ENCODE measurements at places on chromosomes 7 and 10. TPM values are rescaled to one million over a fixed set of nuclear protein-coding genes. Genes with fewer than 3 reads are reported as not detected.

The MET gene
- polyA plus RNA-seq = 3.8 TPM

The PLA2G12B gene
- not detected for polyA plus RNA-seq

GRCh38 chr10:57141708-57142107, 780.6 kb upstream of the ZWINT start:
- no peak overlapping the region for H3K27ac ChIP-seq
- peaks cover 96% of the 10 kb centered on the region for H3K27me3 ChIP-seq
- peaks cover 10% of the 10 kb centered on the region for H3K36me3 ChIP-seq
- H3K4me1 ChIP-seq = no peaks in the 10 kb centered on the region

- H3K27me3 ChIP-seq = no peaks in the 10 kb centered on the region
- no peaks in the 10 kb centered on the region for H3K36me3 ChIP-seq
- no peak for DNase-seq
- peaks cover 23% of the 10 kb centered on the region for H3K4me1 ChIP-seq
- no peak overlapping the region for H3K27ac ChIP-seq
Measured at GRCh38 chr7:32502728-32503127, 7.4 kb downstream of the AVL9 start.

DNA sequence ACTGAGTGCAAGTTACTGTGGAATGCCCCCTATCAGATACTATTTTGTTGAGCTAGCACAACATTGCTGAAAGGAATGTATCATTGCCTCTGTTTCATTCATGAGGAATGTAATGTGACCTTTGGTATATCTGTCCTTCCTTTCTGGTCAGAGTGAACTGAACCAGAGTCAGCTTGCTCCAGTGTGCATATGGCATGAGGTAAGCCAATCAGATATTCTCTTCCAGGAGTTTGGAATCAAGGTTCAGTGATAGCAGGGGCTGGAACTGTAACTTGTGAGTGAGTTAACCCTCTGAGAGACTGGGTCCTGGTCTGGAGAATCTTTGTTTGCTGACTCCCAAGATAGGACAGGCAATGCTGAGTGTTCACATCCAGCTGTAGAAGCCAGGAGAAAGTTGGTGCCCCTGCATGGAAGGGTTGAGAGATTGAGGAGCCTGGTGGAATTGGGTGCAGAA, 45.3 kb upstream of the OSBPL3 start:
- H3K4me3 ChIP-seq = no peak overlapping the region
- peaks cover 21% of the 10 kb centered on the region for H3K4me1 ChIP-seq
- H3K36me3 ChIP-seq = no peaks in the 10 kb centered on the region
- H3K27me3 ChIP-seq = no peaks in the 10 kb centered on the region
- no peak overlapping the region for H3K27ac ChIP-seq
- DNase-seq = no peak

DNA sequence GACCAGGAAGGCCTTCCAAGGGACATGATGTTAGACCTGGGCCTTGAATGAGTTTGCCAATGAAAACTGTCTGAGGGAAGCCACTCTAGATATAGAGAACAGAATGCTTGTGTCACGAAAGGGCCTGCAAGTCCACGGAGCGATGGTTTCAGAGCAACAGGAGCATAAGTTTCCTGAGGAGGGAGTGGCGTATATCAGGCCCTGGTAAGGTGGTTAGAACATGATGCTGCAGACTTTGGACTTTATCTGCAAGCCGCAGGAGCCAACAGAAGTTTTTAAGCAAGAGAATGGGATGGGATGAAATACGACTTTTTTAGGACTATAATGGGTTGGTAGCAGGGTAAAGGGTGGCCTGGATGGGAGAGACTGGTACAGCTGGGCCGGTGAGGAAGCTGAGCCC, 136.0 kb downstream of the FGFR2 start:
- peaks cover 18% of the 10 kb centered on the region for H3K4me1 ChIP-seq
- no peak overlapping the region for H3K27ac ChIP-seq
- DNase-seq = no peak

GRCh38 chr10:28508304-28508925, 24.5 kb upstream of the WAC start:
- H3K4me3 ChIP-seq = no peak overlapping the region
- H3K27me3 ChIP-seq = no peaks in the 10 kb centered on the region
- DNase-seq = no peak
- no peak overlapping the region for H3K27ac ChIP-seq
- H3K4me1 ChIP-seq = no peaks in the 10 kb centered on the region

GRCh38 chr10:90847436-90847835, 10.4 kb downstream of the HTR7 start:
- H3K4me1 ChIP-seq = peaks cover 6% of the 10 kb centered on the region
- H3K4me3 ChIP-seq = no peak overlapping the region
- H3K27ac ChIP-seq = no peak overlapping the region
- H3K27me3 ChIP-seq = no peaks in the 10 kb centered on the region

DNA sequence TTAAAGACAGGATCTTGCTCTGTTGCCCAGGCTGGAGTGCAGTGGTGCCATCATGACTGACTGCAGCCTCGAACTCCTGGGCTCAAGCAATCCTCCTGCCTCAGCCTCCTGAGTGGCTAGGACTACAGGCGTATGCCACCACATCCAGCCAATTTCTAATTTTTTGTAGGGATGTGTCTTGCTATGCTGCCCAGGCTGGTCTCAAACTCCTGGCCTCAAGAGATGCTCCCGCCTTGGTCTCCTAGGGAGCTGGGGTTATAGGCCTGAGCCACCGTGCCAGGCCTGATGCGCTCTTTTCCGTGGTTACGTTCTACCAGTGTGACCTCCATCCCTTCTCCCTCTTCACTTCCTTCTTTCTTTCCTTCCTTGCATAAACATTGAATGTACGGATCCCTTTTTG, 34.2 kb upstream of the IL15RA start:
- H3K27me3 ChIP-seq = no peaks in the 10 kb centered on the region
- no peak overlapping the region for H3K4me3 ChIP-seq
- no peak overlapping the region for H3K27ac ChIP-seq
- no peaks in the 10 kb centered on the region for H3K36me3 ChIP-seq
